Esophagus muscularis mucosa (tissue), 4 donors: ENCODE measurements at places on chromosomes 7 and 10. TPM values are rescaled to one million over a fixed set of nuclear protein-coding genes. Genes with fewer than 3 reads are reported as not detected.

Gene DPP6
- total RNA-seq: 13.4 TPM

Gene EEPD1
- total RNA-seq: 27.0 TPM

Gene SPOCK2
- 8.8 TPM for total RNA-seq

Gene MGAM2
- not detected for total RNA-seq

Gene BAIAP2L1
- 1.7 TPM for total RNA-seq

Gene ADCY1
- total RNA-seq: 1.3 TPM

Gene PAX2
- not detected for total RNA-seq

Gene LFNG
- 7.1 TPM for total RNA-seq

Gene NEURL1
- 0.50 TPM for total RNA-seq

Gene RBP3
- total RNA-seq: under 0.01 TPM

Gene IQUB
- total RNA-seq: 5.6 TPM

Gene RNF32
- 1.1 TPM for total RNA-seq

Gene ADCYAP1R1
- total RNA-seq: 35.3 TPM

Gene GRID1
- total RNA-seq: under 0.01 TPM

Gene KEL
- 0.83 TPM for total RNA-seq

Gene GTF2IRD2
- total RNA-seq: 20.3 TPM

Gene HOXA11
- not detected for total RNA-seq

Gene PNLIPRP1
- total RNA-seq: not detected

Gene GFRA1
- 56.0 TPM for total RNA-seq

Gene LIPF
- not detected for total RNA-seq

Gene ATRNL1
- 15.1 TPM for total RNA-seq

Gene C10orf67
- not detected for total RNA-seq

Gene AGAP6
- 6.3 TPM for total RNA-seq

Gene SPDYE1
- 0.11 TPM for total RNA-seq

Gene CYP2E1
- total RNA-seq: 0.83 TPM

Gene TMEM178B
- total RNA-seq: 0.58 TPM

Gene MBL2
- total RNA-seq: not detected

Gene NUTM2E
- not detected for total RNA-seq

Gene PON1
- not detected for total RNA-seq
